ENCODE measurements at places on chromosomes 1 and 21.

DNA sequence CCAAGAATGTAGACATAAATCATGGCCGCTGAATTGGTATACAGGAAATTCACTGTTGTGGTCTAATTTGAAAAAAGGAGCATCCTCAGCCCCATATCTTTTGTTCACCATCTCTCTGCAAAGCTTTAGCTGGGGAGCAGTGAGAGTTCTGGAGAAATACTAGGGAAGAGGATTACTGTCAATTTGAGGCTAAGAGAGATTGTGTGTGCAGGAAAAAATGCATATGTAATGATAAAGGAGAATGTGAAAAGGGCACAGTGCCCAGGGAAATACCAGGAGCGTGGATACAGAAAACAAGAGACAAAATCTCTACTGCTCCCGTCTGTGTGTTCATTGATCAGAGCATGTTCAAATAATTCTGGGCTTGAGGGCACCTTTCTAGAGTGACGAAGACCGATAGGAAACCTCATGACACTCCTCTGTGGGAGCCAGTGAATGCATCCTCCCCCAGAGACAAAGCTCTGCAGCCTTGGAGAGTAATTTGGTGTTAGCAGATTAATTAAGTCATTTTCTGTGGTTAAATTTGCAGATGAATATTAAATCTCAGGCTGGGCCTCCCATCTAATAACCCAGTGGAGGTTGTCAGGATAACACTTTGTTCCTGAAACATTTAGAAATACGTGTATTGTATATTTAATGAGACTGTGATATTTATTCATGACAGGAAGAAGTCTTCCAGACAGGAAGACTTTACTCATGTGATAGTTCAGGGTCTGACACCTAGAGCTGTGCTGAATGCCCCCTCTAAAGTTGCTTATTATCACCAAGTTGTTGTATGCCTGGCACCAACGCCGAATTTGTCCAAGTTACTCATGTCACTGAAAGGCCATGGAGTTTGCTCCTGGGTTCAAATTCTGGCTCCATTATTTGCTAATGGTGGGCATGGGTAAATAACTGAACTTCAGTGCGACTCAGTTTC, 287.3 kb upstream of the SGIP1 start:
- DNase-seq = no peak

DNA sequence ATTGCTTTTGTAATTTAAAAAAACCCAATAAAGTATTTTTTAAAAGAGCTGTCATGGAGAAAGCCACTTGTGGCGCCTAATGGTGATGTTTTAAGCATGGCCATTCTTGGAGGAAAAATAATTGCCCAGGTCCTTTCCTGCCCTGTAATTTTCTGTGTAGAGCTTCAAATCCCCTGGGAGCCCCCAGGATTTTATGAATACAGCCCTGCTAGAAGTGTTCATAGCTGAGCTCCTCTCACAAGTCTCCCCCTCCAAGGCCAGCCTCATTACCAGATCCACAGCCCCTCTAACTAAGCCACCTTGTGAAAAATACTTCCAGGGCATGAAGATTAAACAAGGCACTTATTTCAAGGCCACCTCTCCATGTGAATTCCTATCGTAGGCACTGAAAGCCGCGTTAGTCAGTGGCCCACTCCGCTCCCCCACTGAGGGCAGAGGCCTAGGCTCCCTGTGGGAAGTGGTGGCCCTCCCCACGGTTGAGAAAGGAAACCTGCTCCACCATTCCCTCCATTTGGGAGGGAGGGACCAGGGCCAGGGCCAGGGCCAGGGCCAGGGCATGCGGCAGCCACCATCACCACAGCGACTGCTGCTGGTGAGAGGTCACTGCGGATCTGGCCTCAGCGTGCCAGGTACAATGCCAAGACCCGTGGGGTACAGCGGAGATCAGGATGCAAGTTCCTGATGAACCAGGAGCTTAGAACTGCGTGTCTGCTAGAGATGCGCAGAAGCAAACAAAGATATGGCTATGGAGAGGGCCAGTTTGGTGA, 83.1 kb downstream of the KCNN3 start:
- DNase-seq = no peak

- DNase-seq = no peak
Observed at GRCh38 chr1:183907070-183907469, 102.2 kb downstream of the RGL1 start.

GRCh38 chr1:202144402-202145067, at the start of gene ARL8A:
Gene ARL8A, minus strand, starts transcription at chr1:202144737. Its CDS starts 165 bp downstream, at chr1:202144572.
- peak; percentile 62 for DNase-seq

DNA sequence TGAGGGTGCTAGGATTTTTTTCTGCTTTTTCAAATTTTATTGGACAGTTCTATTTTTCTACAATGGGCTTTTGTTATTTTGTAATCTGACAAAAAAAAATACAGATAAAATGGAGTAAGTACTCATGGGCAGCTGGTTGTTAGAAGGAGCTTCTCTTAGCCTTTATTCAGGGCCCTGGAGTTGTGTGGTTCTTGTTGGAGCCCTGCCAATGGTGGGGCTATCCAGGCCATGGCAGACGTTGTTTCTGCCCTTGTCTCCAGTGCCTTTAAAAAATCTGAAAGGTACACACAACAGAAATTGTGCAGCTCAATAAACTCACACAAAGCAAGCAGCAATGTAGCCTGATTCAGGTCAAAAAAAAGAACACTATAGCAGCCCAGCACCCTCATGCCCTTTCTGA, 153.5 kb upstream of the GALNT2 start:
- no peak for DNase-seq

- DNase-seq = no peak
Observed at GRCh38 chr1:243725075-243725474, 125.0 kb downstream of the AKT3 start.

DNA sequence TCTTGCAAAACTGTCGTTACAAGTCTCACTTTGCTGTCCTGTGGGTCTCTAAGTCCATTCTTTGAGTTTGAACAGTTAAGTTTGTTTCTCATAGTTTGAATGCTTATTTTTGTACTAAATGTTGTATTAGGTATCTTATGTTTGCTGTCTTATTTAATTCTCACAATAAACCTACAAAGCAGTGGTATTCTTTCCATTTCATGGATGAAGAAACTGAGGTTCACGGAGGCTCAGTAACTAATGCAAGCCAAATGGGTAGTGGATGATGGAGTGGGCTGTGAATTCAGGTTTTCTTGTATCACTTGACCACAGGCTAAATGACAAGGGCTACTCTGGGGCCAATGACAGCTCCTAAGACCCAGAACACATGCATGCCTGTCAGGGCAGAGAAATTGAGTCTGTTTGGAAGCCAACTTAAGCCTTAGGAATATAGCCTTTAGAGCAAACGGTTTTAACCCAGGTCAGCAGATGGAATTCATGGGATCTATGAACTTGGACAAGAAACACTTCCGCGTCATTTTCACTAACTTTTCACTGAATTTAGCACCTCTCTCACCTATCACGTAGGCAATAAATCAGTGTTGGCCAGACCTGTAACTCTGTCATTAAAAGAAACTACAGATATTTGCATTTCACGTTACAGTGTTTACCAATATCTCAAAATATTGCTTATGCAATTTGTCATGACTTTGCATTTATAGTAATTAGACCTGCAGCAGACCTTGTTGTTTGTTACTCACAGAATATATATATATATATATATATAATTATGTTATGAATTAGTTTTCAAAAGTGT, 67.1 kb upstream of the TLR5 start:
- no peak for DNase-seq

- no peak for DNase-seq
Observed at GRCh38 chr1:5010656-5011055, 356.2 kb downstream of the AJAP1 start.

DNA sequence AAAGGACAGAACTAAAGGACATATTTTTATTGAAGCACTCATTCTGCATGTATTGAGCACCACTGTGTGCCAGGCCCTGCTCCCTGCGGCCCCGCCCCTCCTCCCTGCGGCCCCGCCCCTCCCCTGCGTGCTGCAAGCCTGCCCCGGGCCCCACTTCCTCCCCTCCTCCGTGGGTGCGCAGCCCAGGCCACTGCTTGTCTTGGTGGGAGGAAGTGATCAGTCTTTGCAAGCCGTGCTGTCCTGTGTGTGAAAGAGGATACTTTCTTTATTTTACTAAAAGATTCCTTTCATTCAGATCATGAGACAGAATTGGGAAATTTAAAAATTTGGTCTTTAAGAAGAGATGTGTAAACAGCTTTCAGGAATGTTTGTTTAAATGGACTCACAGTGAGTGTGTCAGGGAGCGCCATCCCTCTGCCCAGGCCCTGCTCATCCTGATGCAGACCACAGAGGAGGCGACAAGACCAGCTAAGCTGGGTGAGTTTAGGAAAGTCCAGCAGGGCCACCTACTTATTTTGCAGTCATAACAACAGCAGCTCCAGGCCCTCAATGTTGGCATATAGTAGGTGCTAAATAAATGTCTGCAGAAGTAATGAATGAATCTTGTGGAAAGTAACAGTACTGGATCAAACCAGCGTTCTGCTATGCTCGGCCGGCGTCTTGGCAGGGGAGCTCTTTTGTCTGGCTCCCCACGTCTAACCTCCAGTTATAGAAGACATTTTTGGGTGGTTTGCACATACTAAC, 88.3 kb upstream of the SELENON start:
- DNase-seq = peak; percentile 23

DNA sequence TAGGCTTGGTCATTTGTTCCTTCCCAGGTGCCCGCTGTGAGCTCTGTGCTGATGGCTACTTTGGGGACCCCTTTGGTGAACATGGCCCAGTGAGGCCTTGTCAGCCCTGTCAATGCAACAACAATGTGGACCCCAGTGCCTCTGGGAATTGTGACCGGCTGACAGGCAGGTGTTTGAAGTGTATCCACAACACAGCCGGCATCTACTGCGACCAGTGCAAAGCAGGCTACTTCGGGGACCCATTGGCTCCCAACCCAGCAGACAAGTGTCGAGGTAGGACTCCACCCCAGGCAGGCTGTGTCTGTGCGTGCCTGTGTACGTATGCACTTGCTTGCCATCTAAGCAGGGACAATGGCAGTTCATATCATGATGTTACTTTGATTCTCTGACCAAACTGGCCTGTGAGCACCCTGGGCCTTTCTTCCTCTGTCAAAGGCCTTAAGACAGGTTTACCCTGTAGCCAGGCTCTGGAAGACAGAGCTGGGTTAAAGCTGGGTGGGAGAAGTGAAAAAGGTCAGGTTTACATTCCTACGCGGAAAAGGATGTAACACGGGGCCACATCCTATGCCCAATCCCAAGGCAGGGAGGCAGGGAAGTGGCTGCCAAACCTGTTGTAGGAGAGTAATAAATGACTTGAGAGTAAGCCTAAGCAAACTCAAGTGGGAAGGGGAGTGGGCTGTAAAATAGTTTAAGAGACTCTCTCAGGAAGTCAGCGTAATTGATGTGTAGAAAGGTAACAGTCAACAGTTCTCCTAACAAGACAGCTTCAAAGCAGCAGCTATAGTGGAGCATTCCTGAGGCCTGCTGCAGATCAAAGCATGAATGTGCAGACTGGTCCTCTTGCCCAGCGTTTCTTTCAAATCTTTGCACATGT, 42.5 kb downstream of the LAMC2 start:
- no peak for DNase-seq

- DNase-seq = no peak
Observed at GRCh38 chr1:162113419-162113818, 43.9 kb downstream of the NOS1AP start.

GRCh38 chr1:167995038-167995437, 58.2 kb upstream of the MPC2 start:
- no peak for DNase-seq

DNA sequence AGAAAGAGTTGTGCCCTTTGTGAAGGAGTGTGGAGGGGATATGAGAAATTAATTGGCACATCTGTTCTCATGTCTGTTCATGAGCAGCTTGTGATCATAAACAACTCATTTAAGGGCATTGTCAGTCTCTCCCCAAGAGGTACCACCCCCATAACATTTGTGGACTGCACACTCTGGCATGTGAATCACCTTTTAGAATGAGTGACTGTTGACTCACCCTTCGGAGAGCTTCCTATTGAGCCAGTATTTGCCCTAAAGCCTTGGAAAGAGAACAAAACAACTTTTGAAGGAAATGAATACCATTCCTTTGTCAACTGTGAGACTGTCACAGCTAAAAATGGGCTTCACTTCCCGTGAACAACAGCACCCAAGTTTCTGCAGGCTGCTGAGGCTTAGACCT, 27.5 kb upstream of the MYSM1 start:
- DNase-seq = no peak

GRCh38 chr1:22704440-22705067, 6.1 kb upstream of the EPHB2 start:
- peak; percentile 49 for DNase-seq

GRCh38 chr1:162367772-162368171, 8.9 kb downstream of the SPATA46 start:
- DNase-seq = no peak

DNA sequence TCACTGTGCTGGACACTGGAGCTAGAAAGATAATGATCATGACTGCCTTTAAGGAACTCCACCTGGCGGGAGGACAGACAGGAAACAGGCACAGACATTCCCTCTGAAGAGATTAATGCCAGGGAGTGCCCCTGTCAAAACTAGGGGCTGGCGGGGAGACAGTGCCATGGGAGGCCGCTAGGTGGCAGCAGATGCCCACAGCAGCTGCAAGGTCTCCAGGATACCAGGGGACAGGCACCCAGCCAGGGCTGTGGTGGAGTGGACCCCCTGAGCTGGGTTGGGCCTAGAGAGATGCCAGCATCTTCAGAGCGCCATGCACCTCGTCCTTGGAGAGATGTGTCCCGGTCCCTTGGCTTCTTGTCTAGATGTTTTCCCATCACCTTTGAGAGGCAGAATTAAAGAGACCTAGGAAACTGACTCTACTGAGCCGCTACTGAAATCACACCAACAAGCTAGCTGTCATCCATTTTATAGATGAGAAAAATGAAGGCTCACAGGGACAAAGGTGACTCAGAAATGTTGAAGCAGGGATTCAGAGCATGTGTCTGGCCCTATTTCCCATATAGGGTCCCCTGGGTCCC, 3.6 kb downstream of the REN start:
- DNase-seq = peak; percentile 68

GRCh38 chr1:90189889-90190288, 195.0 kb downstream of the ZNF326 start:
- DNase-seq = no peak

DNA sequence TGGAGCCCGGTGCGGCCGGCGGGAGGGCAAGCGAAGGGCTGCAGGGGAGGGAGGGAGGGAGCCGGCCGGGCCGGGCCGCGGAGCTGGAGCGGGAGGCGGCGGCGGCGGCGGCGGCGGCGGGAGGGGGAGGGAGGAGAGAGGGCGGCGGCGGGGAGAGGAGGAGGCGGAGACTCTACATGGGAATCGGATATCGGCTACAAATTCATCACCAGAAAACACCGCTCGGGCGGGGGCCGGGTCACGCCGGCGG, at the start of gene AKT3:
Gene AKT3, minus strand, starts transcription at position 42 of the 250 bp plus-strand sequence. CDS start 7,073 bp downstream, outside the sequence.
- no peak for DNase-seq

- DNase-seq = no peak
Observed at GRCh38 chr1:78526496-78526895, 35.7 kb downstream of the PTGFR start.
